ENCODE measurements at places on chromosomes 7 and 10. TPM values are rescaled to one million over a fixed set of nuclear protein-coding genes. Genes with fewer than 3 reads are reported as not detected.
A peak's percentile ranks its signal among the peaks of the same experiment; 100 is the strongest.

GRCh38 chr7:99379043-99379577 is 4.6 kb downstream of the ARPC1B start:
- DNase-seq, result peak; percentile 54

DNA sequence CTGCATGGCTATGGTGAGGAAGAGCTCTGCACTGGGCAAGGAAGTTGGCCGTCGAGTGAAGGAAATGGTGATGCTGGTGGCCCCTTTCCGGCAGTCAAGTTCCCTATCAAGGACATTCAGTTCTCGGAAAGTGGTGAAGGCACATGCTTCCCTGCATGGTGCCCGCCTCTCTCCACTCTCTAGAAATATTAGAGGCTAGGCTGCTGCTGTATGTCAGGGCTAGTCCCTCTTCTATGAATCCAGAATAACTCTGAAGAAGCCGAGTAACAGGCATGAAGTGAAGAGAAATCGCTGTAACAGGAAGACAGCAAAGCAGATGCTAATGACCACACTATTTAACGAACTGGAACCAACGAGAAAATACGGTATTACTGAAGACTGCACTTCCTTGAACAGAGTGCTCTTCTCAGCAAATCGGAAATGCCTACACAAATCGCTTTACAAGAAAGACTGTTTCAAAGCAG is 5.4 kb downstream of the IDI1 start:
- DNase-seq, result no peak

DNA sequence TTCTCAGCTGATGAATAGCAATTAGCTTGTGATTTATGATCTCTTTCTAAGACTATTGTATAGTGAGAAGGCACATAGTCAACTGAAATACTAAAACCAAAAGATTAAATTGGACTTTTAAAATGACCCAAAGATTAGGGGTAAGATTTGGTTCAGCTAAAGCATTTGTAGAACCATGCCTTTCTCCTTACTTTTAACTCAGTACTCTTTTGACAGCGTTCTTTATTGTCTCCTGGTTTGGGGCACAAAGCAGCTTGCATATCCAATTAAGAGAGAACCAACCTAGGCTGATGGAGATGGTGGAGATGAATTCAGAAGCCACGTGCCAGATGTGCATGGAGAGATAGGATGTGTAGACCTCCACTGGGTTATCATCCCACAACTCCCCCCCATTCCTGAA is 45.8 kb downstream of the FHIP2A start:
- DNase-seq, result no peak

DNA sequence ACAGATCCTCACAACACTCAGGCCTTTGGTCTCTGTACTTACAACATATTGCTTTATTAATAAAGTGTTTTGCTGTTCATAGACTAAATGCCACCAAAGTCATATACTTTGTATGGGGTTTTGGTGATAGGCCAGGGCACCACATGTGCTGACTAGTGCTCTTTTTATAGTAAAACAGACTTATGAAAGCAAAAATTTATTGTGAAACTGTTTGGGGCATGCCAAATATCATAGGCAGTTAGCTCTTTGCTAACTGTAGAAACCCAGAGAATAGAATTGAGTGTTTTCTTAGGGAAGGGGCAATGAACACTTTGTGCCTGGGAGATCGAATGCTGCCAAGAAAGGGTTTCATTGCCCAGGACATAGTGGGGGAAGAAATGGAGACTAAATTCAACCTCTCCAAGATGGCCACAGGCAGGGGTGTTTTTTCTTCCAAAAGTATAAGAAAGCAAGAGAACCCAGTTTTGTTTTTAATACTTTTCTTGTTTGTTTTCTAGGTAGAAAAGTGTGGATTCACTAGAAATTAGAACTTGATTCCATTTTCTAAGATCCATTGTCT is 142.7 kb downstream of the TRIL start:
- no peak for DNase-seq

GRCh38 chr10:42941790-42942189 is 135.1 kb upstream of the RET start:
- no peak for DNase-seq

GRCh38 chr10:96043893-96044715 is 721 bp downstream of the CCNJ start:
- no peak for DNase-seq

GRCh38 chr10:297567-297966 is 162.3 kb downstream of the ZMYND11 start:
- DNase-seq, result no peak

DNA sequence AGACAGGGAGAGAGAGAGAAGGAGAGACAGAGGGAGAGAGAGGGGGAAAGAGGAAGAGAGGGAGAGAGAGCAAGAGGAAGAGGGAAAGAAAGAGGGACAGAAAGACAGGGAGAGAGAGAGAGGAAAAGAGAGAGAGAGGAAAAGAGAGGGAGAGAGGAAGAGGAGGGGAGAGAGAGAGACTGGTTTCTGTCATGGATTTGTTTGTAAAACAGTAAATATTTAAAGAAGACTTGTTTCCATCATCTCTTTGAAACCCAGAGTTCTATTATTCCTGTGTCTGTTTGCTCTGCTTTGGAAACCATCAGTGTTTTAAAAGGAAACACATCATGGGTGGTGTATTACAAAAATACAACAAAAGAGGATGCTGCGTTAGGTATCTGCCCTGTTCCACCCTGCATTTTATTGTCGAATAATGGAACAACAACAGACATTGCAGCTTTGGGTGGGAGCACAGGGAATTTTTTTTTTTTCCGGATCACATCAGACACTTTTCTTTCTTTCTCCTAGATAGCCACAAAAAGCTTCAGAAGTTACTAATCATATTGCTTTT is 150.7 kb upstream of the RSU1 start:
- no peak for DNase-seq

DNA sequence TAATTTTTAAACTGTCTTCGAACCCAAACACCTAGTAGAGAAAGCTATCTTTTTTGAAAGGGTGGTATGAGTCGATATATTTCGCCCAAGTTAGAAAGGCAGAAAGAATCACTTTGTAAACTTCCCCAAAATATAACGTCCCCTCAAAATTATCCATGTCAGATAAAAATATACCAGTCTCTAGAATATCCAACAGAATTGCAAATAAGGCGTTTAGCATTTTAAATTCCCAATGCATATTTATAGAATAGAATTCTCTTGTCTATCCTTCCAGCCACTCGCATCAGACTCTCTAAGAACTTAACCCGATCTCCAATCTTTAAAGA is 2.1 kb downstream of the CTBP2 start:
- no peak for DNase-seq

GRCh38 chr7:44819292-44819691 is 22.8 kb downstream of the PPIA start:
- DNase-seq, result no peak

- no peak for DNase-seq
Measured at GRCh38 chr7:132083537-132084123, 492.6 kb downstream of the PLXNA4 start.

DNA sequence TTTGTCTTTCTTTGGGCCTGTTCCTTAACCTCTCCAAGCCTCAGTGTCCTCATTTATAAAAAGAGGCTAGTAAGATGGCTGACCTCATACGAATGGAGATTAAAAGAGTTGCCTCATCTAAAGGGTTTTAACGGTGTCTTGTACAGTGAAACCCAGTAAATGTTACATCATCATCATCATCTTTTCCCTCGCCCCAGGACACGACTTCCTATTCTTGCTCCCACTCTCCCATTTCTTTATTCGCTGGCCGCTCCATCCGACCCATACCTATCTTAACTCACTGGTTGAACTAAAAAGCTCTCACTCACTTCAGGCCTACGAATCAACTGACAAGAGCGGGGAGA is 554 bp downstream of the FRA10AC1 start:
- DNase-seq, result no peak

GRCh38 chr7:141587304-141587703 is 36.1 kb downstream of the AGK start:
- no peak for DNase-seq

DNA sequence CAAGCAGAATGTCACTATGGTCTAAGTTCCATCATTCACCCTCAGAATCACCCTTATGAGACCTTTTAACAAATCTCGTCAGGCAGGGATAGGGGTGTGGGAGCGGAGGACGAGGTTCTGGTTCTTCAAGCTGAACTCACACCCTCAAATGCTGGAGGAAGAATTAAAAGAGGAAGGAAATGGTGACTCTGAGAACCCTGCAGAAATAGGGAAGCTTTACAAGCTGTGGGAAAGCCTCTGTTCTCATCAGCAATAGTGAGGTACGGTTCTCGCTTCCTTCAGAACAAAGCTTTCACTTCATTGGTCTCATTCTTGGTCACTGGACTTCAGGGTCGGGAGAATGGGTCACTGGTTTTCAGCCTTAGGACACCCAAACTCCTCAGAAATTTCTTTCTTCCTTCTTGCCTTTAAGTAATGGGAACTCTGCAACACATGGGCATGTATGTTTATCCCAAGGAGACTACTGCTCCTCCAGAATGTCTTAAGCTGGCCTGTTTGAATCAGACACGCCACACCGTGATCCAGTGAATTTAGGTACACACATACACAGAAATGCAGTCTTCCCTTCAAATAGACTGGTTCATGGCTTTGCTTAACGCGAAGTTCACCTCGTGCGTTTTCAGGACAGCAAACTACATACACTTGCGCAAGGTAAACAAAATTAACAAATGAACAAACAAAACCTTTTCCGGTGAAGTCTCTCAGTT is 226.0 kb downstream of the SFMBT2 start:
- no peak for DNase-seq

- no peak for DNase-seq
Measured at GRCh38 chr7:157429001-157429679, 92.3 kb downstream of the DNAJB6 start.

- DNase-seq, result no peak
Measured at GRCh38 chr7:115475761-115476385, 554.0 kb downstream of the MDFIC start.

DNA sequence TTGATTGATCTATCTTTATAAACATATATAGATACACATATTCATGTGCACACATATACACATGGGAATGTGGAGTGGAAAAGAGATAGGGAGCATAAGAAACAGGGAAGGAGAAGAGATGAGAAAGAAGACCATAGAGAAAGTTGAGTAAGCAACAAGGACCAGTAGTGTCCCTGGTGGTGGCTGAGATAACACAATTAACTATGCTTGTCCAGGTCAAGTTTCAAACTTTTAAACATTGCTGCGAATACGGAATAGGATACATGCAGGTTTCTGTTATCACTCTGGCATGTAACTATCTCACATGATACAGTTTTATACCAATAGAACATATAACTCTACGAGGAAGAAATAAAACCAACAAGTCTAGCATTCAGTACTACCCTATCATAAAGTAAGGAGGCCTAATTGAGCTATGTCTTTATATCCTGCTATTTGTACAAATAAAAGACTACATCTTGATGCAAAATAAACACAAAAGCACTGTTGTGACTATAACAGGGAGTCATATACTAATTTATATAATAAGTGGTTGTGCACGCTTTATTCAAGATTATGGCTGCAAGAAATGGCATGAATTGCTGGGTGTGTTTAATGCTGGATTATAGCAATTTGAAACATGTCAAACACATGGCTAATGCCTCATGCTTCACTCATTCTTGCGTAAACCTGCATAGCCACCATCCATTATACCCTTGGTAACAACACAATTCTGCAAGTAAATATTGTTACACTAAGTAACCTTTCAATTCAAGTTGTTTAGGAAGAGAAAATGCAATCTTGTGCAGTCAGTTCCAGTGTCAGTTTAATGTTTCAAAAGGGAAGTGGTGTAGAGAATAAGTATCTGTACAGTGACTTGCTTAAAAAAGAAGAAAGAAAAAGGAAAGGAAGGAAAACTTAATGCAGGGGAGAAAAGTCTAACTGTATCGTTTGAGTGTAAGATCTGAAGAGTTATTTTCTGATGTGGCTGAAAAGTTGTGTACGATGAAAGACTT is 8.2 kb downstream of the FOXP2 start:
- DNase-seq, result no peak

- DNase-seq, result no peak
Measured at GRCh38 chr7:47493976-47494911, 87.7 kb downstream of the TNS3 start.

GRCh38 chr7:30446266-30446665 is 32.3 kb downstream of the NOD1 start:
- no peak for DNase-seq

DNA sequence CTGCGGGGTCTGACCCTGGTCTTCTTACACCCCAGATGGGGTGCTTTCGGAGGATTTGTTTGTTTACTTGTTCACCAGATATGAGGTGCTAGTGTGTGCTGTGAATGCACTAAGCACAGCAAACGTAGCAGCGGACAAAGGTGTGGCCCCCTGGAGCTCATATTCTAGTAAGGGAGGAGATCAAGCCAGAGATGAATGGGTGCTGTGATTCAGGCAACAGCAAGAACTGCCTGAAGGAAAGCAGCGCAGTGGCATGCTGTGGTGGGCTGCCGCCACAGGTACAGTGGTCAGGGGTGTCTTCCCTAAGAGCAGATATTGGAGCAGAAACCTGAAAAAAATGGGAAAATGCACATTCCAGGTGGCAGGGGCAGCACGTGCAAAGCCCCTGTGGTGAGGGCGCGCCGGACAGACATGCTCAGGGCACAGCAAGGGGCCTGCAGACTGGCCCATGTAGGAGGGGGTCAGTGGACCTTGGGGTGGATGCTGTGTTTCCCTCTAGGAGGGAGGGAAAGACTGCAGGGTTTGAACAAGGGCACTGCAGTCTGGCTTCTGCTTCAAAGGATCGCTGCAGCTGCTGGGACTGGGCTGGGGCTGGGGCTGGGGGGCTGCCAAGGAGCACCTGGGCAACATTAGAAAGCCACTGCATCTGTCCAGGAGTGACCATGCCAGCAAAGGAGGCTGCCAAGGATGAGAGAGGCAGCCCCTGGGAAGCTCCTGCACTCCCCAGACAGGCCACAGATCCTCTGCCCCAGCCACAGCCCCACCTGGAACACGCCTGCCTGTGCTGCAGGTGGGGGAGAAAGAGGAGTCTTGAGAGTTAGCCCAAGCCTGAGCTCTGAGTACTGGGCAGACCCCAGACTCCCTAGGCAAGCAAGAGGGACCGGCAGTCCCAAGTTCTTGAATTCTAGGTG is 927 bp upstream of the DEPP1 start:
- DNase-seq, result no peak

GRCh38 chr7:51227861-51228260 is 88.7 kb downstream of the COBL start:
- no peak for DNase-seq

ANKRD61 gene
- polyA plus RNA-seq, result 0.22 TPM

ADGRA1 gene
- polyA plus RNA-seq, result not detected

SLC26A3 gene
- not detected for polyA plus RNA-seq

NRP1 gene
- polyA plus RNA-seq, result 218 TPM

MOSPD3 gene
- polyA plus RNA-seq, result 10.0 TPM

KIAA1549 gene
- 4.4 TPM for polyA plus RNA-seq

MMP21 gene
- 0.07 TPM for polyA plus RNA-seq

GRID2IP gene
- polyA plus RNA-seq, result 0.02 TPM

ACSM6 gene
- polyA plus RNA-seq, result not detected

RAMP3 gene
- not detected for polyA plus RNA-seq

TSPAN12 gene
- polyA plus RNA-seq, result 3.4 TPM

FAM25G gene
- polyA plus RNA-seq, result not detected

AKR1C2 gene
- polyA plus RNA-seq, result 8.2 TPM

FAM24A gene
- not detected for polyA plus RNA-seq

CEP41 gene
- polyA plus RNA-seq, result 23.6 TPM

OR6V1 gene
- not detected for polyA plus RNA-seq

MYL10 gene
- not detected for polyA plus RNA-seq

LIPJ gene
- polyA plus RNA-seq, result not detected
